Camera-type eye (tissue), 1 donor: ENCODE measurements at places on chromosomes 1 and 21. TPM values are rescaled to one million over a fixed set of nuclear protein-coding genes. Genes with fewer than 3 reads are reported as not detected.

Gene AMPD2
- total RNA-seq = 75.2 TPM

Gene KCNJ10
- 7.6 TPM for total RNA-seq

Gene PRR9
- total RNA-seq = not detected

Gene FMO4
- 5.7 TPM for total RNA-seq

Gene NOS1AP
- total RNA-seq = 7.9 TPM

Gene NPPB
- not detected for total RNA-seq

Gene TFAP2E
- total RNA-seq = 5.5 TPM

Gene TSTD1
- 29.7 TPM for total RNA-seq
